ENCODE measurements at places on chromosomes 2 and 18.

DNA sequence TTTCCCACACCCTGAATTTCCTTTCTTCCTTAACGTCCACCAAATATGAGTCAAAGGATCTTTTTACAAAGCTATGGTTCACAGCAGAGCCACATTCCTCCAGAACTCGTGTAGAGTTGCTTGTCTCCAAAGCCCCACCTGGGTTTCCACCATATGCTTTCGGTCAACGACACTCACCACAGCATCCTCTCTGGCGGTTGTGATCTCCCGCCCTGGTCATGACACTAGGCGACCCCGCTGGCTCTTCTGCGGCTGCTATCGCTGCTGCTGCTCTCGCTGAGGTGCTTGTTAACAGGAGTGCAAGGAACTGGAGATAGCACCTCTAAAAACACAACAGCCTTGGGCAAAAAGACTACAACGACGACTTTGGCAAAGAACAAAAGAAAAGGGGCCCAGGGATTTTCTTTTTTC, 340 bp downstream of the SLC40A1 start:
- no peak for DNase-seq

GRCh38 chr2:227029426-227030105, 134.4 kb downstream of the COL4A4 start:
- no peak for DNase-seq

GRCh38 chr2:165687426-165688002, 106.5 kb downstream of the GALNT3 start:
- DNase-seq: no peak

- no peak for DNase-seq
Observed at GRCh38 chr2:203719456-203720410, 13.3 kb downstream of the CD28 start.

GRCh38 chr2:185857691-185858090, 119.1 kb downstream of the FSIP2 start:
- no peak for DNase-seq

- no peak for DNase-seq
Observed at GRCh38 chr18:78813156-78813555, 166.5 kb upstream of the SALL3 start.

GRCh38 chr2:171794918-171795317, 99.1 kb downstream of the SLC25A12 start:
- no peak for DNase-seq

DNA sequence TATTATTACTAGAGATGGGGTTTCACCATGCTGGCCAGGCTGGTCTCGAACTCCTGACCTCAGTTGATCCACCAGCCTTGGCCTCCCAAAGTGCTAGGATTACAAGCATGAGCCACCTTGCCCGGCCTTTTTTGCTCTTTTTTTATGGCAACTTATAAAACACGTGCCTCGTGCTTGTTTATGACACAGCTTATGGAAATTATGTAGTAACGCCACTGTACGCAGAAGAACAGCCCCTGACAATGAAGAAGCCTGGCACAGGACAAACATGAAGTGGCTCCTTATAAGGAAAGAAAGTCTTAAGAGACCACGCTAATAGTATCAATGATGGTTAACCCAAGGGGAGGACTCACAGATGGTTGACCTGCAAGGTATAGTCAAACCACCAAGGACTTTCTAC, 37.2 kb upstream of the RAPH1 start:
- no peak for DNase-seq

- no peak for DNase-seq
Observed at GRCh38 chr18:29560270-29560669, 1383.3 kb upstream of the CDH2 start.

DNA sequence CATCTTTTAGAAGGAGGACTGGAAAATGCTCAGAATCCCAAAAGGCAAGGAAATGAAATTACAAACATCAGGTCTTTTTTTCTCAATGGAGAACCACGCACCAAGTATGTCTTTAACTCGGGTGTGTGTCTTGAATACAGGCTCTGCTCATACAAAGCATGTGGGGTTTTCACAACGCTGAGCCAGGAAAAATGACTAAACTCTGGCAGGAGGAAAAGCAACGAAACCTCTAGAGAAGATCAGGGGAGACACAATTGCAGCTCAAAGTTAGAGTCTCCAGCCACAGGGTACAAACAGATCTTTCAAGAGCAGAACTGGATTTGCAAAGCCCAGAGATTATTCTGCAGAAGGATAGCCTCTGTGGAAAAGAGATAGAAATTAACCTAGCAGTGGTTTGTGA, 42.8 kb upstream of the TPO start:
- no peak for DNase-seq

GRCh38 chr2:123086613-123087385, 938.3 kb upstream of the CNTNAP5 start:
- DNase-seq: no peak

GRCh38 chr2:75389271-75389670, 171.5 kb downstream of the EVA1A start:
- DNase-seq: no peak

GRCh38 chr2:237966565-237967462, at the start of gene UBE2F:
TSS of gene UBE2F (plus strand) at chr2:237967014. CDS start at chr2:237973108, 6,094 bp downstream.
- DNase-seq: peak; percentile 60

Measured in glomerular endothelial cell (primary cell).